Daoy (cell line): ENCODE measurements at places on chromosomes 1 and 21. TPM values are rescaled to one million over a fixed set of nuclear protein-coding genes. Genes with fewer than 3 reads are reported as not detected.

Gene TNNT2
- not detected in 2 replicates for total RNA-seq

Gene FAM167B
- total RNA-seq = not detected in 2 replicates

DNA sequence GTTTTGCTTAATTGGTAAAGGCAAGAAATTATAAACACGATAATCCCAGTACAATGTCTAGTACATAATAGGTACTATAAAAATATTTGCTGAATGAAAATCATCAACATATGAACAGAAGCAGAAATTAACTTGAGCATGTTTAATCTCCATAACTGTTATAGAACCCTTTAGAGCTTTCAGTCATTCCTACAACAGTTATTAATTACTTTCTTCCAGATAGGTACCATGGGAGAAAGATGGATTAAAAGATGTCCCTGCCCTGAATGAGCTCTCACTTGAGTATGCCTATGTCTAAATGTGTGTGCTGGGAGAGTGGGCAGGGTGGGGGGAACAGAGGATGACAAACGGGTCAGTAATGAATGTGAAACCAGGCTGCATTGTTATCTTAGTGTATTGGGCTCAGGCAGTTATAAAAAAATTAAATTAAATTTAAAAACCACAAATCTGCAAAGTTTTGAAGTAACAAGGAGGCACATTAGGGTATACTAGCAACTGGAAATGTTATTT lies 2.4 kb downstream of the EPS15 start:
- peak; percentile 30 for DNase-seq

GRCh38 chr1:14613926-14614325 lies 15.4 kb downstream of the KAZN start:
- no peak for DNase-seq
